ENCODE measurements at places on chromosomes 6 and 20.

DNA sequence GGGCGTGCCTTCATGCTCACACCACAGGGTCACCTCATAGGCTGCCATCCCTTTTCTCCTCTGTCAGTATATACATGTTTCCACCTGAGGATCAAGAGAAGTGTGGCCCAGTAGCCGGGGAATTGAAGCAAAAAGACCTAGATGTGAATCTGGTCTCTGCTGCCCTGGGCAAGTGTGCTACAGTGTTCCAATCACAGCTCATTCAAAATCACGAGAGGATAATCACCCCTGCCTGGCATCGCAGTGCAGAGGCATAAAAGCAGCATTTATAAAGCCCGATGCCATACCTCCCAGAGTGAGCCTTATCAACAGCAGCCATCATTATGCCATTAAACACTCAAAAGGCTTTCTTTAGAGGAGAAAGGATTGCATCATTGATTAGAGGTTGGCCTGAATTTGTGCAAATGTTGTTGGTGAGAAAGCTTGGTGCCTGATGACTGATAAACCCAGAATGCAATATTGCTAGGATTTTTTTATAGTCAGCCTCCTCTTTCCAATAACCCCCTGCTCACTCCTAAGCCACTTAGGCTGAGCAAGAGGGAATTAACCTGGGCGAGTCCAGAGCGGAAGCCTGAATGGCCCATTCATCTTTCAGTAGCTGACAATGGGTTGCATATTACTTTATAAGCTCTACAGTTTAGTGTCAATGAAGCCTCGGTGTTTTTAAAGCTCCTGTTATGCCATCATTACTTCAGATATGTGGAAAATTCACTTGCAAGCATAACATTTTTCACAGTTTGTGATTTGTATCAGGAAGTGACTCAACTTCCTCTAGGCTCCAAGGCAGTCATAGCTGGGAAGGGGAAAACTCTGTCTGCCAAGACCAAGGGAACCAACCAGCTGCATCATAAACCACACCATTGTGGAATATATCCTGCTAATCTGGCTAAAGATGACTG, 92.5 kb upstream of the NXT1 start:
- DNase-seq = peak; percentile 75

DNA sequence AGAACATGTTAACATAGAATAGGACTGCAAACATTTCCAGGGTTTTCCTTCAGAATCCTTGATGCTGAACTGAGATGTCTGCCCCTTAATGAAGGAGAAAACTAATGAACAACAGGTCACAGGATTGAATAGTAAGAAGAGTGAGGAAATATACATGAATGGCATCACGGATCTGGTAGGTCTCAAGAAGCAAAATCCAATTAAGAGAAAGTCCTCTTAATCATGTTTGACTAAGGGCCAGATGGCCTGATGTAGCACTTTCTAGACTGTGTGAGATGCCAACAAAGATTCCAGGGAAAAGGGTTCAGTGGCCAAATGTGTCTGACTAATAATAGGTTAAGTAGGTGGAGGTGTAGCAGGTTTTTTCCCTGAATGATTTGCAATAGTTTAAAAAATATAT, 13.7 kb upstream of the SHPRH start:
- no peak for DNase-seq

- DNase-seq = no peak
These were observed 26.8 kb downstream of the HDDC2 start for GRCh38 chr6:125274935-125275334.

DNA sequence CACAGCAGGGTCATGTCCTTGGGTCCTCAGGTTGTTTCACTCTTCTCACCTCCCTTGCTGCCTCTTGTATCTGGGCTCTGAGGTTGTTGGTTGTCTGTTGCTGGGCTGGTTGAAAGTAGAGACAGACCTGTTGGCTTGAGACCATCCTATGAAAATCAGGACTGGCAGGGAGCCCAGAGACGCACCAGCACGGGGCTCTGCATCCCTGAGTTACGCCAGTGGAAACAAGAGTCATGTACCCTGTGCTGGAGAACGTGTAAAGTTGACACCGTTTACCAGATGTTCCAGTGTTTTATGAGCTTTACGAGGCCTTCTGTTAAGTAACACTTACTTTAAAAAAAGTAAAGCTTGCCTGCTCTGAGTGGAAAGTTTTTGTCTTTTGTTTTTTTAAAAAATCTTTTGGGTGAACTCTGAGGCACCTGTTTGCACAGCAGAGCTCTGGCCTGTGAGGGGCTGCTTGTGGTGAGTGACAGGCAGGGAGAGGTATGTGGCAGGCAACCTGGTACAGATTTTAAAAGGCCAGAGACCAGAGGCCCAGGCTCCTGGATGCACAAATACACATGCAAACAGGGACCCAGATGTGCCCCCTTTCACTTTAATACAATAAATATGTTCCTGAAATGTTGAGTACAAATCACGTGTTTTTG, 260.0 kb upstream of the SUPT3H start:
- no peak for DNase-seq

DNA sequence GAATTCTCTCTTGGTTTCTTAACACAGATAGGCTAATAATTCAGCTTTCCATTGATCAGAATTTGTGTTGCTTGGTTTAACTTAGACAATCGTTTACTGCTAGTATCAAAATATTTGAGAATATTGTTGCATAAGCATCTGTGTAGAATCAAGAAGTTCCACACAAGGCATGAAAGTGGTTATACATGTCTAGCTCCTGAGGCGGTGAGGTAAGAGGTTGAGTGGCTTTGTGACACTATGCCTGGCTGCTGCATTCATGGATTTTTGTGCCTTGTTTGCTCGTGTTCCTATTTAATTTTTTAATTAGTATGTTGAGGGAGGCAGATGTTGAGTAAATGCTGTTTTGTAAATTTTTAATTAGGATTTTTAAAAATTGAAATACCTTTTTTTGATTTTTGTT, 10.2 kb downstream of the PKIB start:
- DNase-seq = no peak

DNA sequence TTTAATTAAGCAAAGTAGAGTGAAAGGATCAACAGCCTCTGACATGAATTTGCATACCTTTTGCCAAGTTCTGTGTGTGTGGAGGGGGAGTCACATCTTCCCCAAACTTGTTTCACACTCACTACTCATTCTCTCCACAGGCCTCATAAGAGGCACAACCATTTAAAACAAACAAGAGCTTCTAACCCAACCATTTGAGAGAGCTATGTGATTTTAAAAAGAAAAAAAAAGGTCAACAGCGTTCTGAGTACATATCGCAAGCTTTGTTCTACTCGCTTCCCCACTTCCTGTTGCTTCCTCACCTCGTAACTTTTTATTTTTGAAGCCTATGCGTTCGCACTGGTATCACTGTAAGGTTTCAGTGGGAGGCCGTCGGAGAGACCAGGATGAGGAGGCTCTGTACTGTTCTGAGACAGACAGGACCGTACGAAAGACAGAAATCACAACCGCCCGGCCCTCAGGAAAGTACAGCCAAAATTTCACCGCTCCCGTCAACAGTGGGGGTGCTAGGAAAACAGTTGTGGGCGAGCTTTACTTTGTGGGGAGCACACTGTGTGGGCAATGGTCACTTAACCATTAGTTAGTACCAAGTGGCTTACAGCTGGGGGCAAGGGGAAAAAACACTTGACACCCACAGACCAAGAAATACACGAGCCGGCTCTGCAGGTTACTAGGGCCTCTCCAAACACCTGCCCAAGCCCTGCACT, 61.3 kb downstream of the TRERF1 start:
- DNase-seq = no peak

- peak; percentile 85 for DNase-seq
These were observed 34.6 kb upstream of the CITED2 start for GRCh38 chr6:139409026-139409425.

GRCh38 chr20:46870041-46870440, 24.6 kb upstream of the EYA2 start:
- no peak for DNase-seq

GRCh38 chr6:144140867-144141266, 9.4 kb upstream of the STX11 start:
- no peak for DNase-seq

- DNase-seq = peak; percentile 12
These were observed 166.2 kb downstream of the SCML4 start for GRCh38 chr6:107657755-107658461.

DNA sequence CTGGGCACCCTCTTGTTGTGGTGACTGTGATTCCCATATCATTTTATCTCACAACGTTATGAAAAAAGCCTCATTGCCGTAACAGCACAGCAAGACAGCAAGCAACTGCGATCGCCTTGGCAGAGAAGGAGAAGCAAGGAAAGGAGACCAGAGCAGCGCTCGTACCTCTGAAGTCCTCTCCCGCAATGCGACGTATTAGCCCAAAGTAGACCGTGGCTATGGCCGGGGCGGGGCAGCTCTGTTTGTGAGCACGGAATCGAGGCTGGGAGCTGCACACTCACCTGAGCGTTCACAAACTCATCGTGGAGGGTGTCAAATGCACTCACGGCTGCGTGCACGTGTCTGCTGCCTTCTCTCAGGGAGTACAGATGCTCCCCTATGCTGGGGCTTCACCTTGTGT, 76.1 kb downstream of the YTHDF1 start:
- no peak for DNase-seq

DNA sequence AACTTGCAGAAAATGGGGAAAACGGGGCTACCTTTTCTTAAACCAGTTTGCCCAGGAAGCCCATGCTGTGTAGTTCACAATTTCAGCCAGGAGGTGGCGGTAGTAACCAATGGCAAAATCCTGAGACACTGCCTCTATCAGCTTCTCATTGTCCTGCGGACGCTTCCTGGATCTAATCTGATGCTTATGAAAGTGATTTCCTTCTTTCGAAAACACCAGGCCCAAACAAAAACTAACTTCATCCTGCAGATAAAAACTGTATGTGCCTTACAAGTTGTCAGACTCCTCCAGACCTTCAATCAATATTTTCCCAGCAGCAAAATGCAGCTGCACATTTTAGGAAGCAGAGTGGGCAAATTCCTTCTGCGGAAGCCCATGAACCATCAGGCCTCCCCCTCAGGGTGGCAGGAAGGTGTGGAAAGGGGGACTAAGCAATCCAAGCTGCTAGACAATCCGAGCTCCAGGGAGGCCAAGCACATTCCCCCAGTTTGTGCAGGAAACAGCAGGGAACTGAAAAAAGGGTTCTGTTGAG, 88.5 kb downstream of the LY86 start:
- peak; percentile 61 for DNase-seq

DNA sequence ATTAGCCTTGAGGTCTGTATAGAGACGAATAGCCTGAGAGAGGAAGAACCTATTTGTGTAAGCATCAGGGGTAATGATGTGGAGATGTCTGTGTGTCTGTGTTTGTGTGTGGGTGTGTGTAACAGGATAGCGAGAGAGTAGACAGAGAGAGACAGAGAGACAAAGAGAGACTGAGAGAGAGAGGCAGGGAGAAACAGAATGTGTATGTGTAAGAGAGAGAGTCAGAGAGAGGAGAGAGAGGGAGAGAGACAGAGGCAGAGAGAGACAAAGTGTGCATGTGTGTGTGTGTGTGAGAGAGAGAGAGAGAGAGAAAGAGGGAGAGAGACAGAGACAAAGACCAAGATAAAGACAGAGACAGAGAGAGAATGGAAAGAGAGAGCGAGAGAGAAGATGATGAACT, 396.1 kb downstream of the PAX1 start:
- no peak for DNase-seq

DNA sequence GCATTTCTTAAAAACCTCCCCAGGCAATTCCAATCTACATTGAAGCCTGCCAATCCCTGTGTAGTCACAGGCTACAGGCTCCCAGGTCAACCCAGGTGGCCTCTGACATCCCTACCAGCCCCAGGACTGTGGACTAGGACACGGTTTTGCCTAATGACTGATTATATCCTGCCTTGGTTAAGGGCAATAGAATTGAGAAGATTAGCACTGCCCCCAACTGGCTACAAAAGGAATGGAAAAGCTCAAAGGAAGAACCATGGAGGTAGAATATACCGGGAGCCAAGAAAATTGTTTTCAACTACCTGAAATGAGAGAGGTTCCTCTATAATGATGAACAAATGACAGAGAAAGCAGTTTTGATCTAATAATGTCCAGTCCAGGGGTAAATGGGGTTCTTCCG, 421.1 kb upstream of the AGPAT4 start:
- no peak for DNase-seq

DNA sequence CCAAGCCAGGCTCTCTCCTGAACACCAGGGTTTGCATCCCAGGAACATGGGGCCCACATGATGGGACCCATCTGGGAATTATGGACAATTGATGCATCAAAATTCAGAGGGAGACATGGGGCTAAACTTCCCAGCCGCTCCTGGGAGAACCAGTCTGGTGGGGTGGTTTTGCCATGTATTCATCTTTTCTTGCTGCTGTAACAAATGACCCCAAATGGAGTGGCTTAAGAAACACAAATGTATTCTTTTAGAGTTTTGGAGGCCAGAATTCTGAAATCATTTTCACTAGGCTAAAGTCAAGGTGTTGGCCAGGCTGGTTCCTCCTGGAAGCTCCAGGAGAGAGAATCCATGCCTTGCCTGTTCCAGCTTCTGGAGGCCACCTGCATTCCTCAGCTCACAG, 6.5 kb downstream of the SLC13A3 start:
- DNase-seq = no peak

GRCh38 chr6:139847457-139847813, 473.0 kb upstream of the CITED2 start:
- DNase-seq = no peak

DNA sequence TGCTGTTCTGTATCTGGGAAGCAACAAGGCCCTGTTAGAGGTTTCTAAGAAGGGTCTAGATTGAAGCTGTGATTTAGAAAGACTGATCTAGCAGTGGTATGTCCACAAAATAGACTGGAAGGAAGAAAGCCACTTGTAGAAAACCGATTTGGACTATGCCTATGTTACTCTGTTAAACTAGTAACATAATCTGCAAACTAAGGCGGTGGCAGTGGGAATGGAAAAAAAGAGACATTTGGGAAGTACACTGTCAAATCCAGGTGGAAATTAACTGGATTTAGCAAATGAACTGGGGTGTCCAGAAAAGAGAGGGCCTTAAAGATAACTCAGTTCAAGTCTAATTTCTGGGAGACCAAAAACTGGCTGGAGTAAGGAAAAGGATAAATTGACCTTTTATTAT, 11.6 kb downstream of the ILRUN start:
- DNase-seq = no peak

DNA sequence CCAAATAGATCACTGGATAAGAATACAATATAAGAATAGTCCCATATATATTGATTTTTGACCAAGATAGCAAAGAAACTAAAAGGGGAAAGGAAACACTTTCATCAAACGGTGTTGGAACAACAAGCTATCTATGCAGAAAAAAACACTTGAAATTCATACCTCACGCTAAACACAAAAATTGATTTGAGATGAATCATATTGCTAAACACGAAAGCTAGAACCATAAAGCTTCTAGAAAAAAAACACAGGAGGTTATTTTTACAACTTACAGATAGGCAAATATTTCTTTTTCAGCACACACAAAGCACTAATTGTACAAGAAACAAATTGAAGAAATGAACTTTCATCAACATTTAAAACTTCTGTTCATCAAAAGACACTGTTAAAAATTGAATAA, 36.7 kb upstream of the TMEM14A start:
- DNase-seq = no peak

All from kidney glomerular epithelial cell (primary cell).